ENCODE measurements at places on chromosomes 16 and 17.

DNA sequence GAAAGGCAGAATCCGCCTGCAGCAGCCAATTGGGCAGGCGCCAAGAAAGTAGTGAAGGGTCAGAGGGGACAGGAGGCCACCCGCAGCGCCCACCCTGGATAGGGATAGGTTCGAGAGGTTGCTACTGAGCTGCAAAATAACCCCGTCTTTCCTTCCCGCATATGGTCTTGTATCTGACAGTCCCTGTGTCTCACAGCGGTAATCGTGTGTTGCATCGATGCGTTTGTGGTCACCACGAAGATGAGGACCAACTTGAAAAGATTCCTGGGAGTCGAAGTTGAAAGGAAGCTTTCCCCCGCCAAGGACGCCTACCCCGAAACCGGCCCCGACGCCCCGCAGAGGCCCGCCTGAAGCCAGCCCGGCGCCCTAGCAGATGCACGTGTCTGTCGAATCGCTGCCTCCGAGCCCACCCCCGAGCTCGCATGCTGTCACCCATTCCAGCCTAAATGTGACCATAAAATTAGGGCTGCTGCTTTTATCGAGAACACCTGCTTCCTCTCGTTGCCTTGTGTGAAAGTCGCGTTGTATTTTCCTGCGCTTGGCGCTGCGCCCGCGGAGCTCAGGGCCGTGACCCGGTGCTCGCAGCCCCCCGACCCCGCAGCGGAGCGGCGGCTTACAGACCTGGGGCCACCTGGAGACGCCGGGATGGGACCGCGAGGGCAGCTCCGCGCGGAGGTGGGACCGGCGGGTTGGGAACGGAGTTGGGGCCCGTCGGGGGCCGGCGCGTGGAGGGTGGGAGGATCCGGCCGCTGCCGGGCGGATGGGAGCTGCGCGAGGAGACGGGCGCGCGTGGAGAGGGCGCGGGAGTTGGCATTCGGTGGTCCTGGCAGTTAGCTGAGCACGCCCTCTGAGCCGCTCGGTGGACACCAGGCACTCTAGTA lies at the start of gene CMTM2:
Gene CMTM2, plus strand, starts transcription at position 813 of the 881 bp plus-strand sequence. CDS start 145 bp downstream, outside the sequence.
- DNase-seq: no peak

DNA sequence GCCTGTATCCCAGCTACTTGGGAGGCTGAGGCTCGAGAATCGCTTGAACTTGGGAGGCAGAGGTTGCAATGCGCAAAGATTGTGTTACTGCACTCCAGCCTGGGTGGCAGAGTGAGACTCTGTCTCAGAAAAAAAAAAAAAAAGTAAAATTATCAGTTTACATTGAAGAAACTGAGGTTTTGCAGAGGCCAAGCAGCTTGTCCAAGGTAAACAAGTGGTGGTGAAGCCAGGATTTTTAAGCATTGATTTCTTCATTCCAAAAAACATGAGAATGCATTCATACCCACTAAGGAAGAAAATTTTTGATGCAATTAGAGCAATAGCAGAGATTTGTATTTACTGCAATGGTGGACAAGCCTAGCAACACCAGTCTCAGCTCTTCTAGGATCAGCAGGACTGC lies 52.7 kb downstream of the CENPV start:
- DNase-seq: no peak

GRCh38 chr16:57185446-57185944 lies 344 bp downstream of the PSME3IP1 start:
- DNase-seq: peak; percentile 54

DNA sequence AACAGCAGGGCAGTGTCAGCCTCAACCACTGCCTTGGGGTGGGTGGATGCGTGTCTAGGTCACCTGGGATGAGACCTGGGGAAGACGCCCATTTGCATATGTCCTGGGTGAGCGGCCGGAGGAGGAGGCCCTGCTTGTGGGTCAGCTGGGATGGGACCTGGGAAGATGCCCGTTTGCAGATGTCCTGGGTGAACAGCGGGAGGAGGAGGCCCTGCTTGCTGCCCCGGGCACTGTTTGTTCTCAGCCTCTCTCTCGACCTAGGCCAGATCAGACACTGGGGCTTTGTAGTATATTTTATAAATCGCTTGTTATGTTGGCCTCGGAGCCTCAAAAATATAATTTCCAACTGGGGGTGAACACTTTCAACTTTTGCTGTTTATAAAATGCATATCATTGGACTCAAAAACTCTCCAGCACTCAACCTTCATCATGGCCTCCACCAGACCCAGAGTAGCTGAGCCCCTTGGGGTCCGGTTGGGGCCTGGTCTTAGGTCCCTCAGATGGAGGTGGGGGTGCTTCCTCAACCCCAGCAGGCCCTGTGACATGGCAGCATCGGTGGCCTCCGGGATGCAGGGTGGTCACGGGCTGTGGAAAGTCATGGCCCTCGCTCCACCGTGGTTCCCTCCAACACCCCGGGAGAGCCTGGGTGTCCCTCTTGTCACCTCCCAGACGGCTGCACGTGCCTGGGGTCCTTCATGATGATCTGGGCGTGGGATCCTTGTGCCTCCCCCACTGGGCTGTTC lies 17.3 kb downstream of the DBNDD1 start:
- no peak for DNase-seq

DNA sequence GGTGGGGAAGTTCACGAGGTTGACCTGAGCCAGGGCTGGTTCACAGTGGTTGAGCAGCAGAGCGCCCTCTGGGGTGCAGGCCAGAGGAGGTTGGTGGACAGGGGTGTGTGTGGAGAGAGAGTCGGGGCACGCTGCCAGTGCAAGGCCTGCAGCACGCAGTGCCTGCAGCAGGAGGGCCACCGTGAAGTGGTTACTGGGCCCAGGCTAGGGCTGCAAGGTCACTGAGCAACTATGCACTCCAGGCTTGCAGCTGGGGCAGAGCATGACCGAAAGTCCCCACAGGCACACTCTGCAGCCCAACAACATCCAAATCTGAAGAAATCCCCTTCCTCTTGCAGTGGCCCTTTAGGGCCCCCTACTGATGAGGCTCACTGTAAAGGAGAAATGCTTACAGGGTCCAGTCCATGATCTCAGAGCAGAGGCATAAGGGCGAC lies 89.1 kb upstream of the NOL11 start:
- DNase-seq: peak; percentile 78
